ENCODE measurements at places on chromosomes 16 and 17.
A peak's percentile ranks its signal among the peaks of the same experiment; 100 is the strongest.

GRCh38 chr16:75181630-75182029 is 25.3 kb downstream of the CTRB2 start:
- peak; percentile 64 for DNase-seq

DNA sequence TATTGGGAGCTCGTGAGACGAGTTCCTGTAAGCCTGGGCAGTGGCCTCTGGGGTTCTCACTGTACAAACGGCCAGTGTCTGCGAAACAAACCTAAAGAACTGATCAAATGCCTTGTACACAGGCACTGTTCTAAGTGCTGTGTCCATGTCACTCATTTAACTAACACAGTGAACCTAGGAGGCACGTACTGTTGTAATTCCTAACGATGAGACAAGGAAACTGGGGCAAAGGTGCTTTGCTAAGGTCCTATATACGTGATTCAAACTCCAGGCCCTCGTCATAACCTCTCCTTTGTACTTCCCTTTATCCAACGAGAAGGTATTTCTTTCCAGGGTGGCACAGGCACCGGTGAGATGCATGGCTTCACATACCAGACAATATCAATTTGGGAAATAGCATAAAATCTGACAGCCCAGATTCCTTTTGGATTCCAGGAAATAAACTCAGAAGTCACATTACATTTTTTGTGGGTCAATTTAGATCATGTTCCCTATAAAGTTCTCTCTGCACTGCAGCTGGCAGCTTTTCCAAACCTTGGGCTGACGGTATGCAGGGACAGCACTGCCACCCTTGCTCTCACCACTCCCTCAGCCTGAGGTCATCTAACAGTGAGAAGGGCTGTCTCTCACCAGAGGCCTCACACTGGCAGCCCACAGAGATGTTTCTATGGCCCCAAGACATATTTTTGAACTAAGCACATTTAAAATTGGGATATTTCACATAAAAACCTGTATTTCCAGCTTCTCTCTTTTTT is 18.3 kb downstream of the GLYR1 start:
- no peak for DNase-seq

DNA sequence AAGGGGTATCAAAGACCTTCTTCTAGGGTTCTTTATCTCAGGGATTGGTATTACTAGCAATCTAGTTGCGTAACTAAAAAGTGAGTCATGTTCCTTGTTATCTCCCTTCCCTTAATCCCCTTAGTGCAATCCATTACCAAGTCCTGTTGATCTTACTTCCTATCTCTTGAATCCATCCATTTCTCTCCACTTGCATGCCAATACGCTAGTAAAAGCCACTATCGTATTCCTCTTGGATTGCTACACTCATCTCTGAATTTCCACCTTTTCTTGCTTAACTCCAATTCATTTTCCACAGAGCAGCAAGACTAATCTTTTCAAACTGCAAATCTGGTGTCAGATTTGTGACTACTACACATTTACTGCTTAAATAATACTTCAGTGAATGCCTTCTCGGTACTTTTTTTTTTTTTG is 1.8 kb upstream of the ADAT1 start:
- peak; percentile 27 for DNase-seq

DNA sequence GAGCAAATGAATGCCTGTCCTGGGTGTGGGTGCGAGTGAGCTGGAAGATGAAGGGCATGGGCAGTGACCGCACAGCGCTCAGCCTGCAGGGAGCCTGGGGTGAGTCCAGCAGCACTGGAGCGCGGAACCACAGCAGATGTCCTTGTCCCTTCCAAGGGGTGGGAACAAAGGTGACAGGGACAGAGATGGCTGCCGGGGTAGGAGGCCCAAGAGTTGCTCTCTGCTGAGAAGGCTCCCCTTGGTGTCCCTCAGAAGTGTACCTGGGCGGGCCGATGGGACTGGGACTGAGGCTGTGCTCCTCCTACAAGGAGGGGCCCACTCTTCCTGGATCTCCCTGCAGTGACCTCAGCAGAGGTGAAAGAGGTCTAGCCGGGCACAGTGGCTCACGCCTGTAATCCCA is 7.6 kb upstream of the PGAP6 start:
- DNase-seq, result no peak

DNA sequence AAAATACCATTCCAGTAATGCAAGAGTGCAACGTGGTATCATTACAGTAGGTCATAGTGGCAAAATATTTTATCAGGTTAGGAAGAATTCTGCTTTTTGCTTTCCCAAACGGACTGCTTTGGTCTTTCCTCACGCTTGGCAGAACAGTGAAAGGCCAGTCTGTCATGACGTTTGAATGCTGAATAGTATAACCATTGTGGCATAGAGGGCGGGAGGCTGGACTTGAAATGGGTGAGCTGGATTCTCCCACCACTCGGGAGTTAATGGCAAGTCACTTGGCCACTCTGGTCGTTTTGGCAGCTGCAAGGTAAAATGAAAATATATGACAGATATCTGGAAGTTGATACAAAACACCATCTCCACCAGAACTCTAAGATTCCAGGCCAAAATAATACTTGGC is 391.2 kb downstream of the MAF start:
- DNase-seq, result no peak

- no peak for DNase-seq
Observed at GRCh38 chr16:17331071-17331607, 139.6 kb downstream of the XYLT1 start.

DNA sequence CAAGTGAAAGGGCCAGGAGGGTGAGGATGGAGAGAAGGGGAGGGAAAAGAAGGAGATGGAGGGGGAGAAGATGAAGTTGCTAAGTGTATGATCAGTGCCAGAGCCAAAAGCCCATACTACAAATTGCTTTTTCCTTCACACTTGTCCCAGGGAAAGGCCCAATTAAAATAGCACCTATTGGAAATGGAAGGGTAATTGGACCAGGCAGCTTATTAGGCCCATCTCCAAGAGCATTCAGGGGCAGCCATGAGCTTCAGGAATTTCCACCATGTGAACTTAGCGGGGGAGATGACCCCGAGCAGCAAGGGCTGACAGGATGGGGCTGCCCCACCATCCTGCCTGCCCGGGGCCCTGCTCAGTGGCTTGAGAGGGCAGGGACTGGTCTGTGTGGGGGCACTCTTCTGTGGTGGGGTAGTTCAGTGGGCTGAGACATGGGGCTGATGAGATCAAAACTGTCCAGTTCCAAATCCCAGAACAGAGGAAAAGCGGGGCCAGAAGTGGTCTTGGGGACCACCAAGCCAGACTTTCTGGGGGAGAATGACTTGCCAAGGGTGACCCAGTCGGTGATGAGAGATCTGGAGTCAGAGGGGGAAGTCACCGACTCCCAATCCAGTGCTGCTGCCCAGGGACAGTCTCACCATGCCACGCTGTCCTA is 27.5 kb downstream of the GOSR2 start:
- DNase-seq, result no peak

DNA sequence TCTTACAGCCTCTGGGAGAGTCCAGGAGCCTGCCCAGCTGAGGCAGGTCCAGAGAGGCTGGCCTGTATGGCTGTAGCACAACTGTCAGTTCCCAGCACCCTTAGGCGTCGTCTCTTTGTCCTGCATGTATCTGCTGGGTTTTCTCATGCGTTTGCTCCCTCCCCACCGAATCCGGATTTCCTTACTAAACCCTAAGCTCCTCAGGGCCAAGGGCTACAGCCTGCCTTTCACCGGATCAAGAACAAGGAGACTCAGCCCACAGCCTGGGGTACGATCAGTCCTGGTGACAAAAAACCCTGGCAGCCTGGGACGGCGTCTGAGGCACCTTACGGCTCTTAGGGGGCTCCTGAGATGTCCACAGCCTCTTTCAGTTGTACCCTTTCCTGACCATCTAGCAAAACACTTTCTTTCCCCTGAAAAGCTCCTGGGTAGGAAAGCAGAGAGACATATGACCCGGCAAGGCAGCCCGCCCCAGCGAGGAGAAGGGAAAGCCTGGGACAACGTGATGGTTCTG is 12.2 kb downstream of the HIC1 start:
- DNase-seq, result no peak
